ENCODE measurements at places on chromosomes 2 and 18. TPM values are rescaled to one million over a fixed set of nuclear protein-coding genes. Genes with fewer than 3 reads are reported as not detected.

Gene EXOC6B
- 65.4 TPM for total RNA-seq

Gene GPR148
- total RNA-seq, result not detected

Gene DSC2
- 4.2 TPM for total RNA-seq

Gene FIGN
- 23.6 TPM for total RNA-seq

Gene FOXD4L1
- not detected for total RNA-seq

Gene FKBP1B
- total RNA-seq, result 5.9 TPM

Gene AGAP1
- 33.3 TPM for total RNA-seq

Gene AKAIN1
- not detected for total RNA-seq

Gene CRACDL
- 6.8 TPM for total RNA-seq

Gene IL1F10
- total RNA-seq, result not detected

Gene C2orf15
- total RNA-seq, result 0.33 TPM

Gene VPS4B
- 46.2 TPM for total RNA-seq

Gene DOCK10
- 18.9 TPM for total RNA-seq

Gene TAF4B
- total RNA-seq, result 2.4 TPM

Gene AFF3
- 26.4 TPM for total RNA-seq

Gene EML6
- 12.1 TPM for total RNA-seq

Gene LGALSL
- 20.5 TPM for total RNA-seq

Gene SFTPB
- total RNA-seq, result 1.7 TPM

Gene ASXL2
- 24.1 TPM for total RNA-seq

Gene CD28
- total RNA-seq, result 6.3 TPM

Gene COLEC11
- total RNA-seq, result 0.71 TPM

Gene MAPK4
- 26.8 TPM for total RNA-seq

Gene BOLL
- not detected for total RNA-seq

Gene IL37
- total RNA-seq, result not detected

Gene POMC
- 2.2 TPM for total RNA-seq

Gene GKN2
- not detected for total RNA-seq

Gene CNGA3
- total RNA-seq, result 0.38 TPM

Gene LDLRAD4
- 74.8 TPM for total RNA-seq
